ENCODE measurements at places on chromosomes 7 and 10.

DNA sequence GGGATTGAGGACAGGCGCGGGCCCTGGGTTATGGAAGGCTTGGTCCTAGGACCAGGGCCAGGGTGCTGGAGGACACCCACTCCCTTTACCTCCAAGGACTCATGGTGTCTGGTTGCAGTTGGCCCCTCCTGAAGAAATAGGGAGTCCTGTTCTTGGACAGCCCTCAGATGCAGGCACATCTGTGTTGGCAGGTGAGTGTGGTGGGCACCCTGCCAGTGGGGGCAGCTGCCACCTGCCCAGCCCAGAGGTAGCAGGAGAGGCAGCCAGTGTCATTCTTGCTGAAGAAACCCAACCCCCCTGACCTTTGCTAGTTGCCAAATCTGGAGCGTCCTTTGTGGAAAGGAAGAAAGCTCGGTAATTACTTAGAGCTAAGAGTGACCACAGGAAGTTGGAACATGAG lies 8.3 kb downstream of the GALNT17 start:
- no peak for DNase-seq

GRCh38 chr10:105262666-105263065 lies 621.6 kb downstream of the SORCS3 start:
- no peak for DNase-seq

- DNase-seq, result no peak
Observed at GRCh38 chr10:117590101-117590875, 47.7 kb downstream of the EMX2 start.

- DNase-seq, result no peak
Observed at GRCh38 chr10:61271127-61271780, 181.9 kb downstream of the TMEM26 start.

DNA sequence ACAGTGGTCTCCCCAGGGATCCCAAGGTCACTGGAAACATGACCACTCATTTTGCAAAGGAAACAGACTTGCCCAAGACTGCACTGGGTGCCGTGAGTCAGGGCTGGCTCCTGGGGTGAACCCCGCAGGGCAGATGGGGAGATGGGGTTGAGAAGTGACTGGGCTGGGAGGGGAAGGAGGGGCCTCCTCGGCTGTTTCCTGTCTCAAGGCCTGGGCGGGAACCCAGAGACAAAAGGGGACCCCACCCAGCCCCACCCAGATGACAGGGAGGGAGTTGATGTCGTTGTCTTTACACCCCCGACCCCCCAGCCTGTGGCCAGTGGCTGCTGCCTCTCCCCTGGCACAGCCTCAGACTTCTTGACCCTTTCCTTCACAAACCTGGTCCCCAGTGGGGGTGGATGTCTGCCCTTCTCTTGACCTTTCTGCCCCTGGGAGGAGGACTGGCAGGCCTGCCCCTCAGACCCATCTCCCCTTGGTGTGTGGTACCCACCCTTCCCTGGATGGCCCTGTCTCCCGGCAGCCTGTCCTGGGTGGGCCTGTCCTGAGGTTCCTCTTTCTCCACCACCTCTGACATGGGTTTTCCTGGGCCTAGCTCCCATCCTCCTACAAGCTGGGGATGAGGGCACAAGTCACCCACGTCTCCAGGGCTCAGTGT lies 1.4 kb downstream of the MYO1G start:
- DNase-seq, result peak; percentile 67

DNA sequence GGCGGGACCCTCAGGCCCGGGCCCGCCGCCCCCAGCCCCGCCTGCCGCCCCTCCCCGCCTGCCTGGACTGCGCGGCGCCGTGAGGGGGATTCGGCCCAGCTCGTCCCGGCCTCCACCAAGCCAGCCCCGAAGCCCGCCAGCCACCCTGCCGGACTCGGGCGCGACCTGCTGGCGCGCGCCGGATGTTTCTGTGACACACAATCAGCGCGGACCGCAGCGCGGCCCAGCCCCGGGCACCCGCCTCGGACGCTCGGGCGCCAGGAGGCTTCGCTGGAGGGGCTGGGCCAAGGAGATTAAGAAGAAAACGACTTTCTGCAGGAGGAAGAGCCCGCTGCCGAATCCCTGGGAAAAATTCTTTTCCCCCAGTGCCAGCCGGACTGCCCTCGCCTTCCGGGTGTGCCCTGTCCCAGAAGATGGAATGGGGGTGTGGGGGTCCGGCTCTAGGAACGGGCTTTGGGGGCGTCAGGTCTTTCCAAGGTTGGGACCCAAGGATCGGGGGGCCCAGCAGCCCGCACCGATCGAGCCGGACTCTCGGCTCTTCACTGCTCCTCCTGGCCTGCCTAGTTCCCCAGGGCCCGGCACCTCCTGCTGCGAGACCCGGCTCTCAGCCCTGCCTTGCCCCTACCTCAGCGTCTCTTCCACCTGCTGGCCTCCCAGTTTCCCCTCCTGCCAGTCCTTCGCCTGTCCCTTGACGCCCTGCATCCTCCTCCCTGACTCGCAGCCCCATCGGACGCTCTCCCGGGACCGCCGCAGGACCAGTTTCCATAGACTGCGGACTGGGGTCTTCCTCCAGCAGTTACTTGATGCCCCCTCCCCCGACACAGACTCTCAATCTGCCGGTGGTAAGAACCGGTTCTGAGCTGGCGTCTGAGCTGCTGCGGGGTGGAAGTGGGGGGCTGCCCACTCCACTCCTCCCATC lies 82.7 kb downstream of the PAX2 start:
- no peak for DNase-seq

- no peak for DNase-seq
Observed at GRCh38 chr10:60140651-60141632, 234.6 kb upstream of the CCDC6 start.

GRCh38 chr10:75925999-75926398 lies 494.6 kb downstream of the LRMDA start:
- DNase-seq, result no peak

DNA sequence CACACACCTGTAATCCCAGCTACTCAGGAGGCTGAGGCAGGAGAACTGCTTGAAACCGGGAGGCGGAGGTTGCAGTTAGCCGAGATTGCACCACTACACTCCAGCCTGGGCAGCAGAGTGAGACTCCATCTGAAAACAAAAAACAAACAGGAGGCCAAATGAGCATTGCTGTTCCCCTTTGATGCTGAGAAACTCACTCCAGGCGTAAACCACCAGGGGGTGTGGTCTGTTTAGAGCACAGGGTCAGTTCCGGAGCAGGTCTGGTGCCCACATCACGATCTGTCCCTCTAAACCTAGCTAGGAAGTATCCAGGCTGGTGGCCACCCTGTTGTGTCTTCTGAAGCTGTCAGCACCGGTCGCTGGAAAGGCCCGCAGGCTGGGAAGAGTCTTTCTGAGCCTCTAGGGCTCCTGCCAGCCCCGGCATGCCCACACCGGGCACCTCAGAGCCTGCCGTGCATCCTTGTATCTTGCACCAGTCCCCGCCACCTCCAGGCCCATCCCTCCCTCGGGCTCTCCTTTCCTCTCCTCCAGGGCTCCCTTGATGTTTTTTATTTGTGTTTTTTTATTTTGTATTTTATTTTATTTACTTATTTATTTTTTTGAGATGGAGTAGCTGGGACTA lies 66.3 kb upstream of the SH2B2 start:
- no peak for DNase-seq

DNA sequence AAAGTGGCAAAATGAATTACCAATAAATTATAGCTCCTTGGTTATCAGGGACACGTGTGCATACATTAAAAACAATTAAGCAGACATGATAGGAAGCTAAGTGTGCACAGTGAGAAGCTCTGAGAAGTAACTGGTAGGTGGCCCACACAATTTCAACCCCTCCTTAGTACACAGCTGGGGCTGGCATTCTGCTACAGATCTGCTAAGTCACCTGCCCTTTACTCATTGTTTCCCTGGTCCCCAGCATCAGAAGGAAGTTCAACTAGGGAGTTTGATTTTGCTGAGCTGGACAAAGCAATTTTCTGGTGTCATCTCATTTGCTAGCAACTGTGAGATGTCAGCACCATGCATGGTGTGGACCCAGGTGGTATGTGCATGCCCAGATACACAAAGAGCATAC lies 424.1 kb upstream of the NPVF start:
- DNase-seq, result no peak

All from T-helper 22 cell (primary cell).